Naive thymus-derived CD4-positive, alpha-beta T cell (primary cell): ENCODE measurements at places on chromosomes 6 and 20. TPM values are rescaled to one million over a fixed set of nuclear protein-coding genes. Genes with fewer than 3 reads are reported as not detected.

DNA sequence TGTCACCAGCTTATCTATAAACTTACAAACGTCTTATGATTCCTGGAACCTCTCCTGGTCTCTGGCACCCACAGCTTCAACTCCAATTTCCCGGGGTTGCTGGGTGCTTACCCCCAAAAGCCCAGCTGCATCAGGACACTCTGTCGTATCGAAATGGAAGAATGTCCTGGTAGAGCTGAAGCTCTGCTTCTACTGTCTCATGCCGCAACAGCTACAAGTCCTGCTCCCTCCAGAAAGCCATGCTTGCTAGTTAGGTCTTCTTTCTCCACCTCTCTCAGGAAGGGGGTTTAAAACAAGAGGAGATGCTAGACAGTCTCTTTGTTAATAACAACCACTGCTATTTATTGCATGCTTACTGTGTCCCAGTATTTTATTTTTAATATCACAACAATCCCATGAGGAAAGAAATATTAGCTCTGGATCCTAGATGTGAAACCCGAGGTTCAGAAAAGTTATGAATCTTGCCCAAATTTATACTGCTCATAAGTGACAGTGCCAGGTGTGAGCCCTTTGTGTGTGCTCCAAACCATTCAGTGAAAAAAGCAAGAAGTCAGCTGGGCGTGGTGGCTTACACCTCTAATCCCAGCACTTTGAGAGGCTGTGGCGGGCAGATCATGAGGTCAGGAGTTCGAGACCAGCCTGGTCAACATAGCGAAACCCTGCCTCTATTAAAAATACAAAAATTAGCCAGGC, 82.3 kb upstream of the GCM1 start:
- H3K4me3 ChIP-seq: no peak overlapping the region
- H3K4me1 ChIP-seq: no peaks in the 10 kb centered on the region
- no peaks in the 10 kb centered on the region for H3K27me3 ChIP-seq
- no peak for DNase-seq

- no peak overlapping the region for H3K4me3 ChIP-seq
- DNase-seq: no peak
- H3K27me3 ChIP-seq: no peaks in the 10 kb centered on the region
- no peaks in the 10 kb centered on the region for H3K36me3 ChIP-seq
- H3K27ac ChIP-seq: no peak overlapping the region
These were observed 230.8 kb upstream of the FLRT3 start for GRCh38 chr20:14568225-14568624.

GRCh38 chr20:52779125-52779524, 193.0 kb upstream of the TSHZ2 start:
- no peaks in the 10 kb centered on the region for H3K27me3 ChIP-seq
- H3K36me3 ChIP-seq: no peaks in the 10 kb centered on the region
- no peaks in the 10 kb centered on the region for H3K4me1 ChIP-seq

GRCh38 chr6:149941583-149942460, at the start of gene ULBP2:
Gene ULBP2 (plus strand): TSS chr6:149942014. CDS start chr6:149942073, 59 bp downstream.
- H3K4me1 ChIP-seq: peaks cover 14% of the 10 kb centered on the region
- peaks cover 35% of the 10 kb centered on the region for H3K27me3 ChIP-seq
- peak within 1 kb of the TSS; percentile 9 for H3K27ac ChIP-seq
- H3K36me3 ChIP-seq: no peaks in the 10 kb centered on the region
- H3K4me3 ChIP-seq: peak within 1 kb of the TSS; percentile 58
- DNase-seq: peak; percentile 79

Gene NAPB
- 20.4 and 20.6 TPM in 2 replicates for total RNA-seq

GRCh38 chr6:157096522-157096921, 226.8 kb downstream of the TMEM242 start:
- H3K4me1 ChIP-seq: peaks cover 22% of the 10 kb centered on the region
- DNase-seq: no peak
- H3K36me3 ChIP-seq: no peaks in the 10 kb centered on the region
- H3K27me3 ChIP-seq: no peaks in the 10 kb centered on the region
- H3K27ac ChIP-seq: no peak overlapping the region

DNA sequence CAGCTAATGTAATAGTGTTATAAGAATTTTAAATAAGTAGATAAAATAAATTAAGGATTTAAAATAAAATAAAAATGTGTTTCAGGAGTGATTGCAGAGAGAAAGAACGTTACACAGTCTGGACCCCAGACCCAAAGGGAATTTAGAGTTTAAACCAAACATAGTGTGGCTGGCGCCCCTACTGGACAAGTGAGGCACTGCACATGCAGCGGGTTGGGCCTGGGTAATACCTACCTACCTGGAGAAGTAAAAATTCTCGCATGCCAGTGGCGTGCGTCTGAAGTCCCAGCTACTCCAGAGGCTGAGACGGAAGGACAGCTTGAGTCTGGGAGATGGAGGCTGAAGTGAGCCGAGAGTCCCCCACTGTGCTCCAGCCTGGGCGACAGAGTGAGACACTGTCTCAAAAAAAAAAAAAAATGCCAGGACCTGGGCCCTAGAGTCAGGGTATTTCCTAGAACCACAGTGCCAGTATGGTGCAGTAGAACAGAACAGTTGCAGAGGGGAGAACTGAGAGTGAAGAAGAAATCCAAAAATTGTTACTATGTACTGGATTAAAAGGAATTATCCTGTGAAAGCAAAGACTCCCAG, 71.4 kb upstream of the TCF21 start:
- no peaks in the 10 kb centered on the region for H3K36me3 ChIP-seq
- DNase-seq: peak; percentile 6
- no peak overlapping the region for H3K27ac ChIP-seq
- H3K4me1 ChIP-seq: no peaks in the 10 kb centered on the region
- no peaks in the 10 kb centered on the region for H3K27me3 ChIP-seq

DNA sequence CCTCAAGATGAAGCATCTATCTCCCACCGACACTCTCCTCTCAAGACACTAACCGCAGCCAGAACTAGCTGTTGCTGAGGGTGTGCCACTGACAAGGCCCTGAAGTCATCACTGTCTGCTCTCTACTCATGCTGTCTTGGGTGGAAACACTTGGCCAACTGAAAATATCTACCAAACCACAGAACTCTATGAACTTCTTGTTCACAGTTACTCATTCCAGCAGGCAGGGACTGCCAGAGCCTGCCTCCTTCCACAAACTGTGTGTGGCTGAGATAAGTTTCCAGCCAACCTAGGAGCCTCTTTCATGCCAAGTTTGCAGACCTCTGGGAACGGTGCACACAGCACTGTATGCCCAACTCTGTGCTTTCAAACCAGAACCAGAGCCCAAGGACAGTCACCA, 45.5 kb upstream of the NXT1 start:
- no peak overlapping the region for H3K4me3 ChIP-seq
- no peaks in the 10 kb centered on the region for H3K4me1 ChIP-seq
- H3K27ac ChIP-seq: no peak overlapping the region
- H3K27me3 ChIP-seq: no peaks in the 10 kb centered on the region
- H3K36me3 ChIP-seq: no peaks in the 10 kb centered on the region

- H3K4me3 ChIP-seq: no peak overlapping the region
- no peak overlapping the region for H3K27ac ChIP-seq
- no peaks in the 10 kb centered on the region for H3K4me1 ChIP-seq
- no peak for DNase-seq
- H3K36me3 ChIP-seq: no peaks in the 10 kb centered on the region
These were observed 1009.3 kb downstream of the GRIK2 start for GRCh38 chr6:102402635-102403329.

- peak; percentile 79 for DNase-seq
- H3K27ac ChIP-seq: peak overlapping the region; percentile 41
- no peaks in the 10 kb centered on the region for H3K27me3 ChIP-seq
- peaks cover 4% of the 10 kb centered on the region for H3K4me1 ChIP-seq
- peak overlapping the region; percentile 68 for H3K4me3 ChIP-seq
- H3K36me3 ChIP-seq: no peaks in the 10 kb centered on the region
These were observed 38.2 kb downstream of the C6orf132 start for GRCh38 chr6:42104095-42104803.

- H3K27me3 ChIP-seq: no peaks in the 10 kb centered on the region
- peak overlapping the region; percentile 42 for H3K4me3 ChIP-seq
- H3K27ac ChIP-seq: no peak overlapping the region
- no peak for DNase-seq
- peaks cover 34% of the 10 kb centered on the region for H3K4me1 ChIP-seq
- no peaks in the 10 kb centered on the region for H3K36me3 ChIP-seq
These were observed 11.5 kb downstream of the ITPR3 start for GRCh38 chr6:33632558-33633039.

GRCh38 chr20:13118676-13119075, 102.4 kb upstream of the ISM1 start:
- no peaks in the 10 kb centered on the region for H3K36me3 ChIP-seq
- no peaks in the 10 kb centered on the region for H3K27me3 ChIP-seq
- no peak overlapping the region for H3K27ac ChIP-seq
- H3K4me1 ChIP-seq: no peaks in the 10 kb centered on the region

Gene HLA-DOB
- total RNA-seq: 7.3 TPM
